NCI-H1092 (cell line): ENCODE measurements at places on chromosomes 2 and 18.

- no peak for DNase-seq
Observed at GRCh38 chr2:150212722-150213171, 274.7 kb downstream of the RND3 start.

DNA sequence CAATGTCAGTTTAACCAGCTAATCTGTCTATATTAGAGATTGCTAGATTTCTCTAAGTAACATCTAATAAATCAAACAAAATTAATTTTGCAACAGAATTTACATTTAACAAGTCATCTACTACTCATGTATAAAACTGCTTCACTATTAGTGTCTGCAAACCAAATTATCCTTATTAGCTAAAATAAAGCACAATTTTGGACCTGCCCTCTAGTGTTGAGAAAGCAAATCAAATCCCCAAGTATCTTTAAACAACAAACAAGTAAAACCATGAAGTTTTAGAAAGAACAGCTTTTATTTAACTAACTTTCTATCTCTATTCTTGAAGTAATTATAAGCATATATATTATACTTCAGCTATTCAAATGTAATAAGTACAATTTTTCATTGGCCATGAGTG, 113.1 kb upstream of the SP3 start:
- no peak for DNase-seq

GRCh38 chr2:3762771-3763447, 59.5 kb downstream of the DCDC2C start:
- DNase-seq, result no peak

DNA sequence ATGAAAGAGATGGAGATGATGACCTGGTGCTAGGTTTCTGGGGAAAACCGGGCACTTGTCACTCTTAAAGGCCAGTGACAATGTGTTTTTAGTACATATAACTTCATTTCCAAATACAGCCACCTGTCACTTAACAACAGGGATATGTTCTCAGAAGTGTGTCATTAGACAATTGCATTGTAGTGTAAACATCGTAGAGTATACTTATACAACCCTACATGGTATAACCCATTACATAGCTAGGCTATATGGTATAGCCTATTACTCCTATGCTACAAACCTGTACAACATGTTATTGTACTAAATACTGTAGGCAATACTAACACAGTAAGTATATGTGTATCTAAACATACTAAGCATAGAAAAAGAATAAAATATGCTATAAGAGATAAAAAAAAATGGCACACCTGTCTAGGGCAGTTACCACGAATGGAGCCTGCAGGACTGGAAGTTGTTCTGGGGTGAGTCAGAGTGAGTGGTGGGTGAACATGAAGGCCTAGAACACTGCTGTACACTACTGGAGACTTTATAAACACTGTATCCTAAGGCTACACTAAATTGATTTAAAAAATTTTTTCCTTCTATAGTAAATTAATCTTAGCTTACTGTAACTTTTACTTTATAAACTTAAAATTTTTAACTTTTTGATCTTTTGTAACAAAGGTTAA, 123.2 kb downstream of the THADA start:
- no peak for DNase-seq

DNA sequence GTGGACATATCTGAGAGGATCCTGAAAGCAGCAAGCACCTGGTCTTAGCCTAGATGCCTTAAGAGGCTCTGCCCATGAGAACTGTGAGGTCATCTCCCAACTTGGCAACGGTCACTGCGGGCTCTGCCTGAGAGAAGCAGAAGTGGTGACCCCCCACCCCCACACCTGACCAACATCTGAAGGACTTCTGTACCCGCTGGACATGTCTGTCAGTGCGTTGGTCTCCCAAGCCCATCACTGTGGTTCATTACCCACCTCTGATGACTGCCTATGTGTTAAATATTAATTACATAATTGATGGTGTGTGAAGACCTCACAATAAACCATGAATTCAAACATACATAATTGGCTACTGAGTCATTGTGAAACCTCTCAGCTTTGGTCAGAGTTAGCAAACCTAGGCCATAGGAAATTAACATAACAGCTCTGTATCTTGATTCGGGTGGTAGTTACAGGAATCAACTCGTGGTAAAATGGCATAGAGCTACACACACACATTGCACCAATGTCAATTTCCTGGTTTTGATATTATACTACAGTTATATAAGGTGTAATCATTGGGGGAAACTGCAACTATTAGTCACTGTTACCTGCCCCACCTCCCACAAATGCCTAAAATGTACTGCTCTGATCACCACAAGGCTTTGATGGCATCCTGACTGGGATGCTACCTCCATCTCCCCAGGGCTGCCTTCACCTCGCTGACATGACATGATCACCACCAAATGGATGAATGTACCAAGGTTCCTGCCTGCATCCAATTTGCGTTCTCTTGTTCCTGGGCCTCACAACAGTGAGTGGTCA, 4.3 kb upstream of the GALNT1 start:
- DNase-seq, result no peak
